ENCODE measurements at places on chromosomes 5 and 9. TPM values are rescaled to one million over a fixed set of nuclear protein-coding genes. Genes with fewer than 3 reads are reported as not detected.

DNA sequence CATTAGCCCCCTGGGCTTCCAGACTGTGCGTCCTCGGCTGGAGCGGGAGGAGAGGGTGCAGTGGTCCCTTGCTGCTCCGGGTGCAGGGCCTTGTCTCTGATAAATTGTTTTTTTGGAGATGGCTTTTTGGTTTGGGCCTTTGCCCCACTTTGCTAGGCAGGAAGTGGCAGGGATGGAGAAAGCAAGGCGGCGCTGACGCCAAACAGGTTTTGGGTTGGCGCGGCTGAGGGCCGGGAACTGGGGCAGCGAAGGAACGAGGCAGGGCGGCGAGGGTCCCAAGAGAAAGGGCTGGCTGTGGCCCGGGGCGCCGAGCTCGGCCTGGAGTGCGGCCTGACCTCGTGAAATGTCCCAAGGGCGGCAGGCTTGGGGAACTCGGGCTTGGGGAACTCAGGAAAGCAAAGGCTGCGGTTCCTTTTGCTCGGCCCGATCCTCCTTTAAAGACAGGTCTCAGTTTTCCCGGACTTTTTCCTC, 4.1 kb downstream of the LHX2 start:
- no peak for DNase-seq

RASA1 gene
- total RNA-seq: 22.5 TPM

DNA sequence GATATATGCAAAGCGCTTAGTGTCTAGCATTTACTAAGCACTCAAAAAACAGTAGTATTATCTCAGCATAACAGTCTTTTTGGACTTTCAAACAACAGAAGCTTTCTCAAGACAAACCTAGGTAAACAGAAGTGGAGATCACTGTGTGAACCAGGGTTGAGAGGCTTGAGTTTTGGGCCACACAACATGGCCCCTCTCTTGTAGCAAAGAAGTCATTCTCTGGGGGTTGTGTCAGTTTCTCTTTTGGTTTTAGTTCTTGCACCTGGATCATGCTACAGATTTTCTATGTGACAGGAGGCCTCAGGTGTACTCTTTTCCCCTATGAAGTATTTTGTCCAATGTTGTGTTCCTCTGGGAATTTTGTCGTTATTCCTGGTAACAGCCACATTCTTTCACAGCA, 30.0 kb downstream of the INSYN2B start:
- no peak for DNase-seq

- DNase-seq: no peak
Measured at GRCh38 chr5:171543148-171543815, 123.8 kb downstream of the FGF18 start.

- peak; percentile 77 for DNase-seq
Measured at GRCh38 chr9:37464426-37465248, 613 bp downstream of the ZBTB5 start.

DNA sequence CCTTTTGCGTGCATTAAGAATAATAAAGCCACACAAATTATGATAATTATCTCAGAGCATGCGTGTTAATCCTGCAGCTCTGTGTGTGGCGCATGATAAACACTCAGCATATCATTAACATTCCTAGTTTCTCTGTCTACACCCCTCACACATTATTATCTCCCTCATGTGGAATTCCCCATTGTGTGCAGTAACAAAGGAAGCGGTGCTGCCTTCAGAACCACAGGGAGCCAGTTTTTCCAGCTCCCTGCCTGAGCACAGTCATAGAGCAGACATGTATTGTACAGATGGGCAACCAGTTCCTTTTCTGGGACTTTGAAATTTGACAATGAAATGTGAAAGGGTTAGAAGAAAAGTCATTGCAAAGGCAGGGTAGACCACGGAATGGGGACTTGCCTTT, 1365.5 kb upstream of the CDH9 start:
- DNase-seq: no peak

Data from ovary (tissue), 10 donors.